ENCODE measurements at places on chromosomes 2 and 18. TPM values are rescaled to one million over a fixed set of nuclear protein-coding genes. Genes with fewer than 3 reads are reported as not detected.

The MYO3B gene
- 13.7 TPM for total RNA-seq

The CXCR1 gene
- total RNA-seq: not detected

The SERPINB12 gene
- total RNA-seq: not detected

The PRLH gene
- total RNA-seq: not detected

DNA sequence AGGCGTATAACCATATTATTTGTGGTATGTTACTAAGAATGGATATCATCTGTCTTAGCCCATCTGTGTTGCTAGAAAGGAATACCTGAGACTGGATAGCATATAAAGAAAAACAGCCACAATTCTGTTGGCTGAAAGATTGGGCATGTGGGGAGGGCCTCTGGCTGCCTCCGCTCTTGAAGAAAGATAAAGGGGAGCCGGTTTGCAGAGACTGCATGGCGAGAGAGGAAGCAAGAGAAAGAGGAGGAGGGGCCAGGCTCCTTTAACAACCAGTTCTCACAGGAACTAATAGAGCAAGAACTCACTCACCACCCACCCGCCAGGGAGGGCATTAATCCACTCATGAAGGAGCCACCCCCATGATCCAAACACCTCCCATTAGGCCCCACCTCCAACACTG, 29.2 kb upstream of the UXS1 start:
- H3K36me3 ChIP-seq: no peaks in the 10 kb centered on the region
- no peaks in the 10 kb centered on the region for H3K4me1 ChIP-seq
- no peak overlapping the region for H3K27ac ChIP-seq
- peaks cover 3% of the 10 kb centered on the region for H3K27me3 ChIP-seq

- no peak for DNase-seq
- H3K27me3 ChIP-seq: peaks cover 37% of the 10 kb centered on the region
- peaks cover 2% of the 10 kb centered on the region for H3K4me1 ChIP-seq
- H3K27ac ChIP-seq: no peak overlapping the region
These were observed 42.7 kb downstream of the CIB4 start for GRCh38 chr2:26598336-26598995.

DNA sequence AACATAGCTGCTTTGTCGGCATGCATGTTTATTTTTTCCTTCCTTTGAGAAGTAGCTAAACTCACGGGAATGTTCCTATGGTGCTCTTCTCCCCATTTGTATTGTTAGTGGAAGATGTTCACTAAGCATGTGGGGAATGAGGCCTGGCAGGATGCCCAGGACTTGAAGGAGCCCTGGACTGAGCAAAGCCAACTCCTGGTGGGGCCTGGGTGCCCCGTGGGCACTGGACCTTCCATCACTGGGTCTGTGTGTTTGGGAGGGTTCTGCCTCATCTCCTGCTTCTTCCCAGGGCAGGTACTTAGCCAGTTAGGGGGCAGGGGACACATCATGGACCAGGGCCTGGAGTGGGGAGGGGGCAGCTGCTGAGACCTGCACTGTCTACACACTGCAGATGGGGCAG, 49.3 kb downstream of the ACAA2 start:
- H3K36me3 ChIP-seq: no peaks in the 10 kb centered on the region
- peaks cover 3% of the 10 kb centered on the region for H3K27me3 ChIP-seq
- H3K27ac ChIP-seq: no peak overlapping the region
- H3K4me3 ChIP-seq: no peak overlapping the region
- no peaks in the 10 kb centered on the region for H3K4me1 ChIP-seq
- no peak for DNase-seq

- DNase-seq: no peak
- H3K27ac ChIP-seq: no peak overlapping the region
- no peaks in the 10 kb centered on the region for H3K4me1 ChIP-seq
- no peaks in the 10 kb centered on the region for H3K36me3 ChIP-seq
- no peak overlapping the region for H3K4me3 ChIP-seq
- no peaks in the 10 kb centered on the region for H3K27me3 ChIP-seq
These were observed 21.4 kb downstream of the DLGAP1 start for GRCh38 chr18:4433717-4434116.

DNA sequence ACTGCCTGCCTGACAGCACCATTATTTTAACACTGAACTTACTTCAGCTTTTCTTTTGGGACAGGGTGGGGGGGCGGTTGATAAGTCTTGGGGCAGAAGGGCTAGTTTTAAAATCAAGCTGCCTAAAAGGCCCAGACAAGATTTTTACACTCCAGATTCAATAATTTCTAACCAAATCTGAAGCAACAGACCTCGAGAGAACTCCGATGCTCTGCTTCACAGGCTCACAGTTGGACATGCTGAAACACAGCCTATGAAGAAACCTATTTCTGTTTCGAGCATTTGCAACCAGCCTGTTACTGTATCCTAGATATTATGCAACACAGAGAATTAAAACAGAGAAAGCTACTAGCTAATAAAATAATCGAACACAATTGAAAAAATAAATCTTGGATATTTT, 1.3 kb upstream of the MYT1L start:
- H3K27me3 ChIP-seq: no peaks in the 10 kb centered on the region
- no peak overlapping the region for H3K27ac ChIP-seq
- H3K36me3 ChIP-seq: no peaks in the 10 kb centered on the region

- H3K36me3 ChIP-seq: no peaks in the 10 kb centered on the region
- no peak overlapping the region for H3K4me3 ChIP-seq
- H3K4me1 ChIP-seq: no peaks in the 10 kb centered on the region
- DNase-seq: no peak
- no peak overlapping the region for H3K27ac ChIP-seq
These were observed 149.6 kb downstream of the MYT1L start for GRCh38 chr2:2181493-2181892.

- H3K4me3 ChIP-seq: no peak overlapping the region
- no peak overlapping the region for H3K27ac ChIP-seq
- no peak for DNase-seq
- peaks cover 2% of the 10 kb centered on the region for H3K36me3 ChIP-seq
- H3K27me3 ChIP-seq: no peaks in the 10 kb centered on the region
These were observed 286.0 kb upstream of the CCDC68 start for GRCh38 chr18:55245211-55245614.

DNA sequence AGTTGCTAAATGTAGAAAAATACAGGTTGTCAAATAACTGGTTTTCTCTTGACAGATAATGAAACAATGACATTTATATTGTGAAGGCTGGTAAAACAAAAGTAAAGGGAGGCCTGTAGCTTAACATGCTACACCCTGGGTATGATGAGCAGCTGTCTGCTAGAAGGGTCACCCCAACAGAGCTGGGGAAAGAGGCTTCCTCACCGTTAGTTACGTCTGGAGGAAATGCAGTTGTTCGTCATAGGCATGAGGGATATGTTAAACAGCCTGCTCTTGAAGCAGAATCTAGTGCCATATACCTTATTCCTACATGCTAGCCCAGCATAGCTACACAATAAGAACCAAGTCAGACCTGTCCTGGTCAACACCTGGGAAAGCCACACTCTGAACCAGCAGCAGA, 49.9 kb downstream of the LPIN2 start:
- H3K4me1 ChIP-seq: peaks cover 83% of the 10 kb centered on the region
- no peak for DNase-seq
- peaks cover 29% of the 10 kb centered on the region for H3K36me3 ChIP-seq
- H3K4me3 ChIP-seq: peak overlapping the region; percentile 61
- H3K27ac ChIP-seq: peak overlapping the region; percentile 99
- H3K27me3 ChIP-seq: no peaks in the 10 kb centered on the region

GRCh38 chr2:159658881-159659873, 42.8 kb upstream of the BAZ2B start:
- no peak overlapping the region for H3K4me3 ChIP-seq
- no peak overlapping the region for H3K27ac ChIP-seq
- no peak for DNase-seq

DNA sequence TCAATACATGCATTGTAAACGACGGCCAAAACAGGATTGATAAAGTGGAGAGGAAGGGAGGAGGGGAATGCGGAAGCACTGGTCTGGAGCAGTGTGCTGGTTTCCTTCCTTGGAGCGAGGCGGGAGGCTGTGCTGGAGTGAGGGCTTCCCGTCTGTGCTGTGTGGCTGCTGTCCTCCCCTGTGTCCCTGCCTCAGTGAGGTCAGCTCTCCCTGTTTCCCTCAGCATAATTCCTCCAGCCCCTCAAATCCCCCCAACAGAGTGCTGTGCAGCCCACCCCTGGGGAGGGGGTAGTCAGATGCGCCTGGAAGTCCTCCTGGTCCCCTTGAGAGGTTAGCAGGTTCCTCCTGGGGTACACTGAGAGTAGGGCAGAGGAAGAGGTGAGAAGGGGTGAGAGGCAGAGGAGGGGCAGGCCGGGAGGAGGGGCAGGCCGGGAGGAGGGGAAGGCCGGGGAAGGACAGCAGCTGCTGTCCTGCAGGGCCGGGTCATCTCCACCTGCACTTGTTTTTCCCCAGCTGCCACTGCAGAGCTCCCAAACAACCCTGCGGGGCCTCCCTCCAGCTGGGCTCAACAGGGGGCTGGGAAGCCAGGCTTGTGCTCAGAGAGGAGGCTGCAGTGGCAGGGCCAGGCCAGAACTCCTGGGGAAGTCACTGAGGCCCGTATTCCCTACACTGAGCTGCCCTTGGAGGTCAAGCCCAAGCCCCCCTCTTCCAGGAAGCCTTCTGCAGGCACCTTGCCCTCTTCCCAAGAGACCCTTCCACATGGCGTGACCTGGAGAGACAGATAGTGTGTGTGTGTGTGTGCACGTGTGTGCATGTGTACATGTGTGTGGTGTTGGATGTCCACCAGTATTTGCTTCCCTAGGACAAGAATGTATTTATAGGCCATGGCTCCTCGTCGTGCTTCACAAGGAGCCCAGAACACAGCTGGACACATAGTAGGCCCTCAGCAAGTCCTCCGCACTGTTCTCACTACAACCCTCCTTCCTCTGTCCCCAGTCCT, 13.2 kb upstream of the ATP6V1B1 start:
- H3K4me3 ChIP-seq: no peak overlapping the region
- H3K27ac ChIP-seq: no peak overlapping the region
- H3K27me3 ChIP-seq: peaks cover 13% of the 10 kb centered on the region
- no peak for DNase-seq
- no peaks in the 10 kb centered on the region for H3K4me1 ChIP-seq

DNA sequence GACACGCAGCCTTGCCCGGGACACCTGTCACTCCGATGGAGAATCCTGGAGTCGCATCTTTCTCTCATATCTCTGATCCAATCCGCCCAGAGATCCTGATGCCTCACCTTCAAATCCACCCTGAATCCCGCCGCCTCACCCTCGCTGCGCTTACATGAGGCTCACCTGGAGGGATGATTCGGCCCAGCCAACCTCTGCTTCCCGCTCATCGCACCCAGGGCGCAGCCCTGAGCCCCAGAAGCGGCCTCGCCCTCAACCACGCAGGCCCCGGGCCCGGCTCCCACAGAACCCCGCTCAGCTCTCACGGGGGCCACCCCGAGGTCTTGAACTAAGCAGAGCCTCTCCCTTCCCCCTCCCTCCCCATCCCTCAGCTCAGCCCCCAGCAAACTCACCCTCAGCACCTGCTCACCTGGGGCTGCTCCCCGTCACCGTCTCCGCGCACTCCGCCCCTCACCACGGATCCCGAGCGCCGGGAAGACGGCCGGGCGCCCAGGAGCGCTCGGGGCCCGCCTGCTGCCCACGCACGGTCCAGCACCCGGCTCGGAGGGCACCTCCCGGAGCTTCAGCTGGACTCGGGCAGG, 160.0 kb downstream of the NDUFA10 start:
- H3K27me3 ChIP-seq: peaks cover 7% of the 10 kb centered on the region
- peaks cover 5% of the 10 kb centered on the region for H3K4me1 ChIP-seq
- no peak overlapping the region for H3K4me3 ChIP-seq
- H3K36me3 ChIP-seq: no peaks in the 10 kb centered on the region
- no peak for DNase-seq

DNA sequence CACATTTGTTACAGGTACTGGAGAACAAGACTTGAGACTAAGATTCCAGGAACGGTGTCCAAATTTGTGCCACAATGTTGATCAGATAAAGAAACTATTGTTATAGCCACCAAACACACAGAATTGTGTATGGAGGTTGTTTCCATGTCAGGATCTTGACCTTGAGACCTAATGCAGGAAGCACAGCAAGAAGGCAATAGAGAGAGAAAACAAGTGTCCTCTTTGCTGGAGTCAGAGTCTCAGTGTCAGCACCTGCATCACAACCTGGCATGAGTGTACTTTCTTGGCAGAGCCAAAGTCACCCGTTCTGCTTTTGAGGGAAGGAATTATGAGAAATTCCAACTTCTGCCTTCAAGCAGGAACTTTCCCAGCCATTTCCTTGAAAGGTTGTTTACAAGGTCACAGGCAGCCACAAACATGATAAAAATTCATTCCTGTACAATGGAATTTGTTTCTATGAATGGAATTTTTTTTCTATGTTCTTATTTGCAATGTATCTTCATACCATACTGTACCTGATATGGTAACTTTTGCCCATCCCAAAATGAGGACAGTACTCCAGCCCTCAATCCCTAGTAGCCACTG, 118.4 kb downstream of the PKP4 start:
- H3K4me3 ChIP-seq: no peak overlapping the region
- H3K27me3 ChIP-seq: no peaks in the 10 kb centered on the region
- DNase-seq: no peak
- H3K4me1 ChIP-seq: no peaks in the 10 kb centered on the region
- H3K27ac ChIP-seq: no peak overlapping the region
- H3K36me3 ChIP-seq: no peaks in the 10 kb centered on the region

GRCh38 chr2:118642501-118642900, 204.9 kb downstream of the EN1 start:
- DNase-seq: no peak
- no peaks in the 10 kb centered on the region for H3K36me3 ChIP-seq
- no peak overlapping the region for H3K27ac ChIP-seq
- no peaks in the 10 kb centered on the region for H3K4me1 ChIP-seq

GRCh38 chr18:79481046-79481790, 85.5 kb downstream of the NFATC1 start:
- H3K4me1 ChIP-seq: peaks cover 2% of the 10 kb centered on the region
- peaks cover 20% of the 10 kb centered on the region for H3K36me3 ChIP-seq
- H3K27ac ChIP-seq: no peak overlapping the region
- no peaks in the 10 kb centered on the region for H3K27me3 ChIP-seq
- no peak for DNase-seq
- H3K4me3 ChIP-seq: no peak overlapping the region

GRCh38 chr2:20675701-20676352, 8.9 kb downstream of the GDF7 start:
- no peak overlapping the region for H3K4me3 ChIP-seq
- no peaks in the 10 kb centered on the region for H3K4me1 ChIP-seq
- peaks cover 9% of the 10 kb centered on the region for H3K27me3 ChIP-seq
- no peaks in the 10 kb centered on the region for H3K36me3 ChIP-seq
- H3K27ac ChIP-seq: no peak overlapping the region

DNA sequence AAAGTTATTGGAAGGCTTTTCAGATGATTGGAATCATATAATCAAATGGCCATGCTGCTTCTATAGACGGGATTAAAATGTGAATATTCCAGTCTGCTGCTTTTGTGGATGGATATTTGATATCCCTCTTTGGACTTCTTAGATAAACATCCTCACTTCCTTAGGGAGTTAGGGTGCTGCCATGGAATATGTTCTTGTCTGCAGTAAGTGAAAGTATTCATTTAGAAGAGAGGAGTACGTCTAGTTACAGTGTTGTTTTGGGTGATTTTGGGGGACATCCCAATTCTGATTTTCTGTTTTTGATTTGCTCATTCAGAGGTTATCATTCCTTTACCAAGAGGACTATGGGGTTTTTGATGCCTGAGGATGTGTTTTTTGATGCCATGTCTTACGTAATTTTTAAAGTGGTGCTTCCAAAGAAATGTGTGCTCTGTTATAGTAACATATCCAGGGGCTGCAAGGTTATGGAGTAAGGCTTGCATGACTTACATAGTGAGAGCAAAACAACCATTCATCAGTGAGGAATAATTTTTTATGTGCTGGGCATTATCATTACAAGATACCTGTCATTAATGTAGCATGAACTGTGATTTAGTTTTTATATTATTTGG, 33.6 kb downstream of the ASXL3 start:
- no peaks in the 10 kb centered on the region for H3K4me1 ChIP-seq
- H3K27ac ChIP-seq: no peak overlapping the region
- H3K36me3 ChIP-seq: no peaks in the 10 kb centered on the region
- no peaks in the 10 kb centered on the region for H3K27me3 ChIP-seq
- no peak for DNase-seq

Data from activated T-helper 2 cell treated with anti-CD3 and anti-CD28 coated beads, Interferon-gamma antibody, Interleukin-2, Interleukin-4, amounts not matched to agents 10 μg/mL and 5 μg/mL and 100 μg/mL, durations not matched to agents 14 hours and 24 hours and 36 hours (primary cell).